ENCODE measurements at places on chromosomes 7 and 10.

DNA sequence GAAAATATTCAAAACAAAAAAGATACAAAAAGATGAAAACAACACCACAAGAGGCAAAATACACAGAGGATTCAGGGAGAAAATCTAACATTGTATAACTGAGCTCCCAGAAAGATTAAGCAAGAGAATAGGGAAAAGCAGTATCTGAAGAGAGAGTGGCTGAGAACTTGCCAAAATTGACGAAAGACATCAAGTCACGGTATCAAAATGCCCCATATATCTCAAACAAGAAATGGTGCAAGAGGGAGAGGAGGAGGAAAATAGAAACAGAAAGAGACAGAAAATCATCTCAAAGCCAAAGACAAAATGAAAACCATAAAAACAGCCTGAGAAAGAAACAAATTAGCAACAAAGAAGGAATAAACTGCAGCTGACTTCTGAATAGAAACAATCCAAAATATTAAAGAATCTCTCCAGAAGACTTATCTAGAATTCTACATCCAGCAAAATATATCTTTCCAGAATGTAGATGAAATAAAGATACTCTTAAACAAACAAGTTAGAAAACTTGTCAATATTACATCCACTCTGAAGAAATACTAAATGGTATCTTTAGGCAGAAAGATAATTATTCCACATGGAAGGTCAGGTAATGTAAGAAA is 5.5 kb downstream of the USP6NL start:
- no peak for DNase-seq

DNA sequence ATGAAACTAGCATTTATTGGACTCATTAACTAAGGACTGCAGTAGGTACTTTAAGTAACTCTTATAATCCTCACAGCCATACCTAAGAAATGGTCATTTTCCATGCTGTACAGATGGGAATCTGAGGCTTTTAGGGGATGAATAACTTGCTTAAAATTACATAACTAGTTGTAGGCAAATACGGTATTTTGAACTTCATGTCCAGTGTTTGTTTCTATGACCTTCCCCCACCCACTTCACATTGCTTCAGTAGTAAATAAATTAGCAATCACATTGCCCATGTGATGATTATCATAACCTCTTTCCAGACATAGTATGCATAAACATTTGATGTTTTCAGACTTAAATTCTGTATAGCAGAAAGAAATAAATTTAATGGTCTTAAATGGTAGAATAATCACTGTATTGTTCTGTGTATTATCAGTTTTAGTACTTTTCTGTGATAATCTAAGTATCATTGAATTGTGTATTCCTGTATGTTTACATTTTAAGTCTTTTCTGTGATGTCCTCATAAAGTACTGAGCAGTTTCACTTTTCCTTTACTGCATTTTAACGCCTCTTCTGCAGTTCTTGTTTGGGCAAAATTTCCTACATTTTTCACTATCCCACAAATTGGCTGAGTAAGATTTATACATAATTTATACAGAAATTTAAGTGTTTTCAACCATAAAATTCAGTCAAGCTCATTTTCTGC is 48.3 kb downstream of the ANKIB1 start:
- no peak for DNase-seq

- DNase-seq: peak; percentile 80
Measured at GRCh38 chr7:151123822-151124464, 37.7 kb downstream of the AGAP3 start.

- DNase-seq: no peak
Measured at GRCh38 chr7:50416527-50417182, 33.5 kb downstream of the FIGNL1 start.

DNA sequence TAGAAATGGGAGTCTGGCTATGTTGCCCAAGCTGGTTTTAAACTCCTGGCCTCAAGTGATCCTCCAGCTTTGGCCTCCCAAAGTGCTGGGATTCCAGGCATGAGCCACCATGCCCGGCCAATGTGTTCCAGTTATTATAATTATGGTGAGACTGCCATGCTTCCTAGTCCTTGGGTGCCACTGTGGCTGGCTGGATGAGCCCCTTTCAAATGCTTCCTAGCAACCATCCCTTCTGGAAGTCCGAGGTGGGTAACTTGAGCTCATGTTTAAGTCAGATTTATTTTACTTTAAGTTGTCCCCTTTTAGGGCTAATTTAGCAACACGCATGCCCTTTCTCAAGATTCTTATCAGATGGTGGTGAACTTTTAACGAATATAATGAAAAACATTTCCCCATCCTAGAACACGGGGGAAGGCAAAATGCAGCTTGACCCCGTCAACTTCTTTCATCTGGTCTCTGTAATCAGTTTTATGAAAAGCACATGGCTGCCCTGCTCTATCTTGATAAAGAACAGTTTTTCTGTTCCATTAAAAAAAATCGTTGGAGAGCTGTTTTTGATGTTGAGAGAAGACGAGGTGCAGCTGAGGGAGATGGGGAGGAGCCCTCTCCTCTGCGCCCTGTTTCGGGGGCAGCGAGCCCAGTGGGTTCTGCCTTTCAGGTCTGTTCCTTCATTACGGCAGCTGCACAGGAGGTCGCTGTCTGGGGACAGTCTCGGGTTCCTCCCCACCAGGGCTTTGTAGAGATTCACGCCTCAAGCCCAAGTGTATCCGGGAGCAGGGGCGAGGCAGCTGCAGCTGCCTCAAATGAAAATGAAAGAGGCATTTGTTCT is 61.0 kb upstream of the MKI67 start:
- no peak for DNase-seq

GRCh38 chr10:110818311-110819256 is 53.1 kb upstream of the PDCD4 start:
- no peak for DNase-seq

DNA sequence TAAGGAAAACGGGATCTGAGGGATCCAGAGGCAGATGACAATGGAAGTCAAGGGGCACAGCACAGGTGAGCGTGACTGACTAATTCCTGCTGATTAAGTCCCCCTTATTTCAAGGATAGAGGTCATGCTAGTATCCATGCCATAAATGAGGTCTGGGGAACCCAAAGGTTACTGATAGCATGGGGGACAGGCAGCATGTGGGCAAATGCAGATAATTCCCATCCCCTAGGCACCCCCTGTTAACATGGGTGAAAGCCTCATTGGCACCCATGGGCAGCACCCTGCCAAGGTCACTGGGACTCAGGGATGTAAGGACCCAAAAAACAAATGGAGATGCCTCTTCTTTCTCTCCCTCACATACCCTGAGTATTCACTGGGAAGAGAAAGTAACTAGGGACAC is 139.7 kb downstream of the WDR11 start:
- DNase-seq: no peak

DNA sequence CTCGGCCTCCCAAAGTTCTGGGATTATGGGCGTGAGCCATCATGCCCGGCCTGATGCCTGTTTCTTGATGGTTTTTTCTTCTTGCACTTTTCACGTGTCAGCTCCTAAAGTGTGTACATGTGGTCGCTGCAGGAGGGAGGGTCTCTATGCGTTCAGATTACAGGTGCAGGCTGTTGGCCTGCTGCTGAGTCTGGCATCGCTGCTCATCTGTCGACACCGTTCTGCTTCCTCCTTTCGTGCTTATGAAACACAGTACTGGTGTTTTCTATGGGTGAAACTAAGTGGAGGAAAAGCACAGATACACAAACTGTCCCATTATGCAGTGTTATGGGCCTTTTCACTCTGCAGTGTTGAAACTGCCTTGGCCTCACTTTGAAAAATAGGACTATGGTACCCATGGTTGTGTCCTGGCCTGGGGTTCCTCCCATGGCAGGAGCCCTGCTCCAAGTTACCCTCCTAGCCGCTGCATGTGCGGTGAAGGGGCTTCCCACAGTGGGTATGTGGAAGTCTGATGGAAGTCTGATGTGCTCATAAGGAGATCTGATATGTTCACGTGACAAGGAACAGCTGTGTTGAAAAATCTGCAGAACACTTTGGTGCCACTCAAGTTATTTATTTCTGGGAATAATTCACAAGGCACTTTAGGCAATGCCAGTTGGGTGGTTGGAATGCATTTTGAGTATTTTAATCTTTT is 23.5 kb downstream of the OGDH start:
- no peak for DNase-seq

GRCh38 chr10:71972746-71973695 is 8.8 kb downstream of the CHST3 start:
- no peak for DNase-seq

GRCh38 chr10:129940617-129941198 is 23.4 kb downstream of the EBF3 start:
- DNase-seq: no peak

- peak; percentile 42 for DNase-seq
Measured at GRCh38 chr7:30173058-30173897, 38.5 kb downstream of the MTURN start.

- DNase-seq: no peak
Measured at GRCh38 chr7:105060437-105060836, 46.4 kb downstream of the KMT2E start.

DNA sequence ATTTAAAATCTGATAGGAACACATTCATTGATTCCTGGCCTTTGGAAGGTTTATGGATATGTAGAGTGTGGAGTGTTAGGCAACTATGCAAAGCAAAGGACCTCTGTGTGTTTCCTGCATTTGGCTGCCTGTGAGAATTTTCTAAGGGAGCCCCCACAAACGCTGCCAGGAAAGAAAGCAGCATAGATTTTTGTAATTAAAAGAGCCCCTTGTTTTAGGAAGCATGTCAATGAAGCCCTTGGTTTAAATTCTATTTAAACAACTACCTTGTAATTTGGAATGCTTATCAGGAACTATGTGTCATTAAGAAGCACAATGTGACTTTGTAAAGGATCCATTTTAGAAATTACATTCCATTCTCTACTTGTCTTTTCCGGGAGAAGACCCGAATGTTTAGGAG is 742.5 kb downstream of the NXPH1 start:
- no peak for DNase-seq

DNA sequence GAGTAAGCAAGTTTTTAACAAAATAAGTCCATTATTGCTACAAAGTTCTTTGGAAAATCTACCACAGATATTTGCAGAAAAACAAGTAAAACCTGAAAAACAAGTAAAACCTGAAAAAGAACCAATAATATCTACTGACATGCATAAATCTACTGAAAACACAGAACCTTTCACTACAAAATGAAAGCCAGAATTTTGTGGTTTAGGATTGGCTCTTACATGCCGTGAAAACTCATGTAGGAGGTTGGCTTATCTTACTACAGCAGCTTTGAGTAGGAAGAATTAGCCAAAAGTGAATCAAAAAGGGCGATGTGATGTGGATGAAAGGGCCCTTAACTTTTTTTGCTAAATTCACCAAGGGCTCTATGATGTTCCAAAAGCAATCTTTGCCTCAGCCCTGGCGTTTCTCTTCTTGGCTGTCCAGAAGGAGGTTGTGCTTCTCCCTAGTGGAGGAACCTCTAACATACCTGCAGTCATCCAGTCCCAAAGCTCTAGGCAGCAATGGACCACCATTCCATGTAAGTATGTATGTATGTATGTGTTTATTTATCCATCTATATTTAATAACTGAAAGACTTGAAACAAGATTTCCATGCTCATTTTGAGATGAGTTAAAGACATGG is 93.5 kb upstream of the ZNF804B start:
- DNase-seq: no peak

- DNase-seq: no peak
Measured at GRCh38 chr10:1150638-1150955, 94.4 kb downstream of the WDR37 start.

DNA sequence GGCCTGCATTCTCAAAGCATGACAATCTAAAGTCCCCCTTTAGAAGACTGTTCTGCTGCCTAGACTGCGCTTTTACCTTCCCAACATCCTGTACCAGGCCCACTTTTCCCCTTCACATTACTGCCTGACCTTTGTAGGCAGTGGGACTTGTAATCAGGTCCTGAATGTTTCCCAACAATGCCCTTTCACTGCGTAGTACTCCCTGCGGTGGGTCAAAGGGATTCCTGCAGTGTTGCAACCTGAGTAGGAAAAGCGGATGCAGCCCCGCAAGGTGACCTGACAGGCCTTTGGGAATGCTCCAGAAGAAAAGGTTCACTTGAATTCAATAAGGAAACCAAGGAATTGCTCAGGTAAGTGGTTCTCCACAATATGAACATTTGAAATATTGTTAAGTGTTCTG is 4.9 kb upstream of the TCAF1 start:
- no peak for DNase-seq

- no peak for DNase-seq
Measured at GRCh38 chr7:2886900-2887299, 42.8 kb upstream of the GNA12 start.

- DNase-seq: no peak
Measured at GRCh38 chr7:103594186-103594585, 148.2 kb upstream of the SLC26A5 start.

GRCh38 chr10:110821508-110821907 is 50.2 kb upstream of the PDCD4 start:
- no peak for DNase-seq

DNA sequence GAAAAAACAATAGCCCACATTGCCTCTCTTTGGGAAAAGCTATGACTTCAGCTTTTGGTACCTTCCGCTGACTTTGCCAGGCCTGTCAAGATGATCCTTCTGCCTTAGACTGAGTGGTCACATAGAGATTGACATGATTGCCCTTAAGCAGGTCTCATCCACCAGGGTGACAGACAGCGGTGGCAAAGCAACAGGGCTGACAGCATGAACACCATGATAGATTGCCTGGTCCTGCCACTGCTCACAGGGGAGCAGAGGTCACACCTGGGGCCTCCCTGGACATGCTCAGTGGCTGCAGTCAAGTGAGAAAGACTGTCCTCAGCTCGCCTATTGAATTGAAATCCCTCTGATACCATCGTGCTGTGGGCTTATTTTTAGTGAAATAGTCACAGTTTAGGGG is 1080.2 kb downstream of the KCNMA1 start:
- DNase-seq: no peak

GRCh38 chr7:74051629-74052410 is 23.8 kb downstream of the ELN start:
- DNase-seq: no peak

DNA sequence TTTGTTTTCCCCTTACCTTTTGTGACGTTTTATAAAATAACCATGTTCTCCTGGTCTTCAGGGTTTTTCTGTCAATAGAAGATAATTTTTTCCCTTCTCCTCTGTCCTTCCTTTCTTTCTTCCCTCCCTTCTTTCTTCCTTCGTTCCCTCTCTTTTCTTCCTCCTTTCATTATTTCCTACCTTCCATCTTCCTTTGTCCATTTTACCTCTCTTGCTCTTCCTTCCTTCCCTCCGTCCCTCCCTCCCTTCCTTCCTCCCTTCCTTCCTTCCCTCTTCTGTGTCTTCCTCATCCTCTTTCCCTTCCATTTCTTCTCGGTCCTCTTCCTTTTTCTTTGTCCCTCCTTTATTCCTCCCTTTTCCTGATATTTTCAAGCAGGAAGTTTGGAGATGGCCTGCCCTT is 128.2 kb downstream of the TEX36 start:
- DNase-seq: no peak

DNA sequence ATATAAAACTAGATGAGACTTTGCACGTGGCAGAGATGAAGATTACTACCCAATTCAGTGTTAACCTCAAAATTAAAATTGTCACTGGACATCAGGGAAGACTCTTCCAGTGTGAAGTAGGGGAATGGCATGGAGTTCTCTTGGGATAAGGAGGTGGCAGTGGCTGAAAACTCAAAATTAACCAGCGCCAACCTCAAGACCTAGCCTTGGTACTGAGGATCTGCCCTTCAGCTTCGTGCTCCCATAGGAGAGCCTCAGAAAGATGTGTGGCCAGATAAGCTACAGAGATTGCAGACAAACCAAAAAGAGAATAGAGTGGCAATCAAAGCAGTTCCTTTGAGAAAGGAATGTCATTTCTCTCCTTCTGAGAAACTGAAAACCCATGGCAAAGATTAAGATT is 47.3 kb upstream of the CAPZA2 start:
- DNase-seq: no peak

All from cerebellar nuclear complex (tissue), 1 donor.